Left hindlimb (tissue), 1 donor: ENCODE measurements at places on chromosomes 12 and 14.
A peak's percentile ranks its signal among the peaks of the same experiment; 100 is the strongest.

GRCh38 chr12:64278421-64278820, 56.3 kb upstream of the KICS2 start:
- DNase-seq: no peak

DNA sequence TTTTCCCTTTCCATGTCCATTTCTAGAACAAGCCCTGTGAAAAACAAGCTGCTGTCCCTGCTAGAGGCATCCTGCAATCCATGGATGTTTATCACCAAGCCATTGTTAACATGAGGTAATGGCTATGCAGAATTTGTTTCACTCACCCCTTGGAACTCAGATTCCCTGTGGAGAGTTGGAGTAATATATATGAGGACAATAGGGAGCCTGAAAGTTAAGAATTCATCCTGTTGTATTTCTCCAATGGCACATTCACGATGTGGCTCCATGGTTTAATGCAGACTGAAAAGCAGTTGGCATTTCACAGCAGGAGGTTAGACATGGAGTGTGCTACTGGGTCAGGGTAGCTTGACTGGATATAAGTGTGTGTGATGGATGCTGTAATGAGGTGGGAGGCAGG, 32.4 kb downstream of the GPR65 start:
- DNase-seq: no peak

DNA sequence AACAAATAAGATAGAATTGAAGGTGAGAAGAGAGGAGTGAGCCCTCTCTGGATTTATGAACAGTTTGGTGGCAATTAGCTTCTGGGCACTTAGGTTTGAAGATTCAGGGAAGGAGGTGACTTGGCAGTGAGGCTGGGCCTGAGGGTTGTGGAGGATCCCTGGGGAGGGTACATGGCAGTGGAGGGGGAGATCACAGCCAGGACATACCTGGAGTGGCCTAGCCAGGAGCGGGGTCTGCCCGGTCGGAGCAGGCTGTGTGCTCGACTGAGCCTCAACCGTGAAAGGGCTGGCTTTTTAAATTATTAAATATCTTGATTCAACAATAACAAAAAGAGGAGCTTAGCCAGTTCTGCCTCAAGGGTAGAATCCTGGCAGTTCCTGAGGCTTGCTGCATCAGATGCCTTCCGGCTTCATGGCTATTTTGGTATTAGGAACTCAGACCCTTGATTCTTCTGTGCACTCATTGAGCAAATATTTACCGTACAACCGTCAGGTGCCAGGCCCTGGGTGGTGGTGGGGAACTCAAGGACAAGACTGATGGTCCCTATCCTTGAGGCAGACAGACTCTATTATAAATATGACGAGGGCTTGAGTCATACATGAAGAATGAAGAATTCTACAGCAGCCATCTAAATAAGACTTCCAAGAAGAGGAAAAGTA, 73.4 kb downstream of the SPTB start:
- no peak for DNase-seq

DNA sequence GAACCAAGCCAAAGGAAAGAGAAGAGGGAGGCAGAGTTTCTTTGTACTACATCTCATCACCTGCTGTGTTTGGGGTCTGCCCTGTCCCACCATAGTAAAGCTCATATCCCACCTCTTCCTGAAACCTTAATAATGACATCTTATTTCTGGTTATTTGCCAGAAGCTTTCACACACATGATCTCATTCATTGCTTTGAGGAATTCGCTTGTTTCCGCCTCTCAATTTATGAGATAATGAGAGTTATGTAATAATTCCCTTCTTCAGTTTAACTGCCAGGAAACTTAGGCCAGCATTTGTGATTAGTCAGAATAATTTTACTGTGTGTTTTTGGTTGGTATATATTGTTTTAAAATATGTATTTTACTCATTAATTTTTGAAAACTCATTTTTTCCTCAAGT, 205.2 kb downstream of the CACNA1C start:
- DNase-seq: no peak

- peak; percentile 40 for DNase-seq
Measured at GRCh38 chr14:105061428-105062047, 3.7 kb downstream of the GPR132 start.

DNA sequence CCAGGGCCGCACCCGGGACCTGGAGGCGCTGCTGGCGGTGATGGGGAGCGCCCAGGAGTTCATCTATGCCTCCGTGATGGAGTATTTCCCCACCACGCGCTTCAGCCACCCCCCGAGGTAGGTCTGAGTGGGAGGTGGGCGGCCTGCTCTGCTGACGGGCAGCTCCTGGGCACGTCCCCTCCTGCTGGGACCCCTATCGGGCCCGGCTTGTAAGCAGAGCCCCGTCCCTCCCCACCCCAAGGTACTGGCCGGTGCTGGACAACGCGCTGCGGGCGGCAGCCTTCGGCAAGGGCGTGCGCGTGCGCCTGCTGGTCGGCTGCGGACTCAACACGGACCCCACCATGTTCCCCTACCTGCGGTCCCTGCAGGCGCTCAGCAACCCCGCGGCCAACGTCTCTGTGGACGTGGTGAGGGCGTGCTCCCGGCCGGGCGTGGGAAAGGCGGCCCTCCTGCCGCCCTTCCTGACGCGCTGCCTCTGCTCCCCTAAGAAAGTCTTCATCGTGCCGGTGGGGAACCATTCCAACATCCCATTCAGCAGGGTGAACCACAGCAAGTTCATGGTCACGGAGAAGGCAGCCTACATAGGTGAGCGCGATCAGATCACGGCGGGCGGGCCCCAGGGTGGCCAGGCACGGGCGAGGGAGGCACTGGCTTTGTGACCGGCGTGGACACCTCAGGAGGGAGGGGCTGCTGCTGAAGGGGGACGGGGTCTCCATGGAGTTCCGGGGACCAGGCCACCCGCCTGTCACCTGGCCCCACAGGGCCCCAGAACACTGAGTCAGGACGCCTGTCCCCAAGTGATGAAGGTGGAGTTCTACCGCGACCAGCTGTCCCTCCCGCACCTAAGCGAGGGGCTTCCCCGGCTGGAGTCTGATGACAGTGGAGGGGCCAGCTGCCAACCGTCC, 7.3 kb downstream of the PLD4 start:
- DNase-seq: no peak

DNA sequence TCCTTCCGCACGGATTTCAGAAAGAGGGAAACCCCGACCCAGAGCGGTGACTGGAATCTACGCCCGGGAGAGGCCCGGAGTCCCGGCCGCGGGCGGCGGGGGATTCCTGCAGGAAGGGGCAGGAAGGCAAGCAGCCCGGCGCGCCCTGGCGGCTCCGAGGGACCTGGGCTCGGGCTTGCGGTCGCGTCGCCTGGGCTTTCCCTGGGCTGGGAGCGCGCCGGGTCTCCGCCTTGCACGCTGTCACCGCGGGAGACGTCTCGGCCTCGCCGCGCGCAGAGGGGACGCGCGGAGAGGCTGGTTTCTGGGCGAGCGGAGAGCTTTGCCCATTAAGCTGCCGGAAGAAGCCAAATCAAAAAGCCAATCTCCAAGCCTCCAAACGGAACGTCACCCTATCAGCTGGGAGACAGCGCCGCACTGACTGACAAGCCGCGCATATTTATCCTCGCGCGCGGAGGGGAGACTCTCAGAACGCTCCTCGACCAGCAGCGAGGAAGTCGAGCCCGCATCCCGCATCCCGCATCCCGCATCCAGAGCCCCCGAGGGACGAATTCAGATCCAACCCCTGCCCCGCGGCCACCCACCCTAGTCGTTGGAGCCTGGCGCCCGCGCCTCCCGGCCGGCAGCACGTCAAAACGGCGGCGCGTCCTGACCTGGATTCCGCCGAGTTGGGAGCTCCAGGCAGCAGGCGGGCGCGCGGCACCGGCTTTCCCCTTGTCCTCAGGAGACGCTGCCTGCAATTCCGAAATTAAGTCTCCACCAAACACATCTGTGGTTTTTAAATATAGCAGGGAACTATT, at the start of gene SLC8A3:
Gene SLC8A3 (minus strand): TSS at position 293 of the 797 bp plus-strand sequence. CDS start 20,529 bp downstream, outside the sequence.
- peak; percentile 59 for DNase-seq

DNA sequence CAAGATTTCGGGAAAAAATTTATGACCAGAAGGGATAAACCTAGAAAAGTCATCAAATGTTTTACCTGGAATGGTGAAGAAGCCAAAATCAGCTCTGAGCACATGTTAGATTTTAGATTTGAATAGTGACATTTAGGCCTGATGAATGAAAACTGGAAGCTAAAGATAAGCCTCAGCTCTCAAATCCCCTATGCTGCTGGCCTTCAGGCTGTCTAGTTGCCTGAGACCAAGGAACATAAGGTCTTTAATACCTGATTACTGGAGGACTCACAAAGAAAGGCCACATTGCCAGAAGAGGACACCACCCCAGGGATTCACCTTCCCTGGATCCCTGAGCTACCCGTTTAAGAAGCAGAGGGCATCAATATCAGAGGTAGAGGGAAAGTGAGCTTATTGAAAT, 56.6 kb downstream of the BCL2L14 start:
- DNase-seq: no peak

DNA sequence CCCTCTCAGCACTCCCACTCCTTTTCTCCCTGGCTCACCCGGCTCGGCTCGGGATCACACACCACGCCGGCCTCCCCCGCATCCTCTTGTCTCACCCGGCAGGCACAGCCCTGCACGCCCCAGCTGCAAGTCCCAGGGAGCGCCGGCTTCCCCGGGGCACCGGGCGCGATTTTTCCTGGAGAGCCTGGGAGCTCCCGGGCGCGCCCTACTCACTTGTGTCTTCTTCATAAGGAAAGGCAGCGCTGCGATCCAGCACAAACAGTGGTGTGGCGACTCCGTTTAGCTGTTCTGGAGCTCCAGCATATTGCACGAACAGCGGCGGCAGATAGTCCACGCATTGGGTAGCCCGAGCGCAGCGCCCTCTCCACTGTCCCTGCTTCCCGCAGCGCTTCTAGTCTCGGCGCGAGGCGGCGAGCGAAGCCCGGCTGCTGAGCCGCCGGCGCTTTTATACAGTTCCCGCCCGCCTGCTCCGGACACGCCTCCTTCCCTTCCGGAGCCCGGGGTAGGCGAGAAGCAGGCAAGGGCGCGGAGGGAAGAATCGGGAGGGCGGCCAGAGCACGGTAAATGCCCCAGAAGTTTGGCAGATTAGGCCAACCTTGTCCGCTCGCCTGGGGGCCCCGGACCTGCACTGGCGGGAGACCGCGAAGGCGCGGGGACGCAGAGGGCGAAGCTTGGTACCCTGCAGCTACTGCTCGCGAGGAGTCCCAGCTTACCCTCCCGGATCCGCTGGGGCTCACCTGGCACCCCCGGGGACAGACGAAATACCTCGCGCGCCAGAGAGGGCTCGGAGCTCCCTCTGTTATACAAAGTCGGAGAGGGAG, at the start of gene KITLG:
Gene KITLG (minus strand): TSS at position 421 of the 821 bp plus-strand sequence. CDS start 193 bp downstream, at position 228.
- peak; percentile 87 for DNase-seq

- no peak for DNase-seq
Measured at GRCh38 chr14:74402401-74403251, 23.4 kb downstream of the SYNDIG1L start.

GRCh38 chr14:102377696-102378095, 15.0 kb downstream of the TECPR2 start:
- no peak for DNase-seq

DNA sequence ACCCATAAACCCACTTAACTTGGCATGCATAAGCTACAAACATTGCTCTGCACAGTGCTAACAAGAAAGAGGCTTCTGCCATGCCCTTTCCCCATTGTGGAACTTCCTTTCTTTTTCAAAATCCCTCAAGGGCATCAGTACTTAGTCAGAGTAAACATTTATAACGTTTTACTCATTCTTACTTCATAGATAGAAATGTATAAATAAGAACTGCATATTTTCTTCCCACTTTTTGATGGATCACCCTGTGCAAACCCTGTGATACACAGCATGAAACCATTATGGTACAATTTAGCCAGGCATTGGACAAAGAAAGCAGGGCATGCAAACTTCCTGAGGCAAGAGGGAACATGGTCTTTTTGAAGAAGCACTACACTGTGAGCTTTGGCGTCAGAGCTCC, 113.8 kb upstream of the FOXG1 start:
- no peak for DNase-seq

DNA sequence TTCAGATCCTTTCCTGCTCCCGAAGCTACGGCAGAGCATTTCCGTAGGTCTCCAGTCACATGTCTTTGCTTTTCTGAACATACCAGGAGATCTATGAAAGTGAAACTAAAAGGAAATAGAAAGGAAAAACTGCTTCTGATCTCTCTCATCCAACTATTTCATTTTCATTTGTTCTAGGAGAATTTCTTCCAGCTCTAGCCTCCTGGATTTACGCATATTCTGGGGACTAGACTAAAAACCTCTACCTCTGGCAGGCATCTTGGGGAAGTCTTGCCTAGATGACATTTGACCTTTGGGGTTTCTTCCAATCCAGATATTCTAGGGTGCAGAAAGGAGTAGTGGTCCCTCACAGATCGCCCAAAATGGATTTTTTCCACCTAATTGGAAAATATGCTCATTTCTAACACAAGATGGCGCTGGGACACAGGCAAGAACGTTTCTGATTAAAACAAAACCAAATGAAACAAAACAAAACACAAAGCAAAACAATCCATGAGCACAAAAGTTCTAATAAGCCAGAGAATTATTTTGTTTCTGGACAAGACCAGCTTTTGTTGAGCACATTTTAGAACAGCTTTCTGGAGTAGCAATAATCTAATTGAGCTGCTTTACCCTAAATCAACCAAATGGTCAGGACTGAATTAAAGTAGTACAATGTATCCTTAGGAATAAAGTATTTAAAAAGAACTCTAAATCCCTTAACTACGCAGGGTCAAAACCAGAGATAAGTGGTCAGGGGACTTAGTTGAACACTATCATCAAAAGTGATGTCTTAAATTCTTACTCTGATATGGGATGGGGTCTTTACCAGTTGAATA, 12.3 kb upstream of the PARP11 start:
- no peak for DNase-seq

DNA sequence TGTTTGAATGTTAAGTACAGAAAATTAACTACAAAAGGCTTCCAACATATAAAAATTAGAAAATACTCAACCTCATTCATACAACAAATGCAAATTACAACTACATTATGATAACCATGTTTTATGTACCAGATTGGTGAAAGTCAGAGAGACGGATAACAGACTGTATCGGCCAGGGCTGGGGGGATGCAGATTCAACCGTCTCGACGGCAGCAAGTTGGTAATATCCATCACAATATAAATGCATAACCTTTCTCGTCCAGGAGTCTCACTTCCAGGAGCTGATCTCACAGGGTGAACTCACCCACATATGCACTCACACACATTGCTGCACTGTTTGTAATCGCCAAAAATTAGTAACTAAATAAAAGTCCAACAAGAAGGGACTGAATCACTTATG, 89.4 kb downstream of the ITPK1 start:
- DNase-seq: no peak

GRCh38 chr12:66251049-66251448, 51.2 kb upstream of the HELB start:
- DNase-seq: no peak
